ENCODE measurements at places on chromosomes 6 and 20.

DNA sequence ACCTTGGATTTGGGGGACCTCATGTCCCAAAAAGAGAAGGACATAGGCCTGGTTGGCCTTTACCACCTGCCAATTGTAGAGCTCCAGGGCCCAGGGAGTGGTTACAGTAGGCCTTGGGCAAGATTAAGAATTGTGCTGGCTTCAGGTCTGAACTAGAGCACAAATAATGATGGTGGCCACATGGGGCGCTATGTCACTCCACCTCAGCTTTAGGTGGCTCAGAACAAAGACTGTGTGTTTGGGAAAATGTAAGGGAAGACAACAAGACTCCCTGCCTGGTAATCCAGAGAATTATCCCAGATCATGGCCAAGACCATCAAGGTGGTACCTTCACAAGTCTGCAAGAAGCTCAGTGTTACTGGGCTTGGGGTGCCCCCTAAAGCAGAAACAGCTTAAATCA is 224.9 kb upstream of the OPRM1 start:
- no peak for DNase-seq

DNA sequence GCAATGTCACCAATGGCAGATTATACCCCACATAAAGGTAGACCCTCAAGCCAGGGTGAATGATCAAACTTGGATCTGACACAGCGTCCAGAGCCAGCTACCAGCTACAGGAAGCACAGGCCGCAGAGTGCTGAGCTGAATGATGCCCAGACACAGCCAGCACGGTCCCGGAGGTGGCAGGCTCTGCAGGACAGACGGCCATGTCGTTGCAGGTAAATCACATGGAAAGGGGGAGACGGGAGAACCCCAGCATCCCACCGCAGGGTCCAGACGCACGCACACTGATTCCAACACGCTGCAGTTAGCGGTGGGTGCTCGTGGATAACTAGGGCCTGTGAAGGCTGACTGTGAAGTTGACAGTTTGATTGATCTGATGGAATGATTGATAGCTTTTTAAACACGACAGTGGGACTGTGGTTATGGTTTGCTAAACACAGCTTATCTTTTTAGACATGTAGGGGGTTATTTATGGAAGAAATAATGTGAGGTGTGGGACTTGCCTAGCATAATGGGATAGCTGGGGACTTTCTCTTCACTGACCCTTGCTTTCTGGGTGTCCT is 228.5 kb downstream of the ERMARD start:
- no peak for DNase-seq

DNA sequence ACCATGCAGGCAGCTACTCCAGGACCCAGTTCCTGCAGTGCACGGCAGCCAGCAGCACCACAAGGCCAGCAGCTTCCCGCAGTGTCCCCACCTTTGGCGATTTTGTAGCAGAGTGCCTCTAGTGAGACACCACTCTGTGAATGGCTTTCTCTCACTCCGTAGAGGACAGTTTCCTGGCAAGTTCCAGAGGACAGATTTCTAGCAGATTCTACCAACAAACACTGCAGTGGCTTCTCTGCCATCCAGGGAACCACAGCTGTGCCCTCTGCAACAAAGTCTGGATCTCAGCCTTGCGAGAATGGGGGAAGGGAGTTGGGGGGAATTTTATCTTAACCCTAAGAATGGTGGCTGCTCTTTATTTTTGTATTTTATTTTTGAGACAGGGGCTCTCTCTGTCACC is 28.7 kb downstream of the SNHG17 start:
- DNase-seq = no peak

DNA sequence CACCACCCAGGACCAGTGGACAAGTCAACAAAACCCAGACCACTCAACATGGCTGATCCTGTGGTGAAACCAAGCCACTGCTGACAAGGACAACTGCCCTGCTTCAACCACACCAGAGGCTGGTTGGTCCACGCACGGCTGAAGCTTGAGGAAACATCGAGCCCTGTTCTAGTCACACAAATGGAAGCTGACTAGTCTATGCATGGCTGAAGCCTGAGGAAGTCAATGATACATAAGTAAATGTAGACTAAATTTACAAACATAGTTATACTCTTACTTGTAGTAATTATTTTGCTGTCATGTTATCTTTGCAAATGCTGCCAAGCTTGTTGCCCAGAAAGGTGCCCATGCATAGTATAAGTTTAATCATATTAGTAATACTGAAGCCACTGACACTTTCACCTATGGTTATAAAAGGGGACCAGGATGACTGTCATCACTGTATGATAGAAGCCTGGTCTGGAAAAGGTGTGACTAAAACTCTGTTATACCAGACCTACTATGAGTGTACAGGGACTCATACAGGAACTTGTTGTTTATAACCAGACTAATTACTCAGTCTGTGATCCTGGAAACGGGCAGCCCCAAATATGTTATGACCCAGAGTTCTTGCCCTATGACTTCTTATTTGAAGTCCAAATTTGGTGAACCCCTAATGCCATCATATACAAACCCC is 5.6 kb downstream of the IL22RA2 start:
- DNase-seq = no peak

DNA sequence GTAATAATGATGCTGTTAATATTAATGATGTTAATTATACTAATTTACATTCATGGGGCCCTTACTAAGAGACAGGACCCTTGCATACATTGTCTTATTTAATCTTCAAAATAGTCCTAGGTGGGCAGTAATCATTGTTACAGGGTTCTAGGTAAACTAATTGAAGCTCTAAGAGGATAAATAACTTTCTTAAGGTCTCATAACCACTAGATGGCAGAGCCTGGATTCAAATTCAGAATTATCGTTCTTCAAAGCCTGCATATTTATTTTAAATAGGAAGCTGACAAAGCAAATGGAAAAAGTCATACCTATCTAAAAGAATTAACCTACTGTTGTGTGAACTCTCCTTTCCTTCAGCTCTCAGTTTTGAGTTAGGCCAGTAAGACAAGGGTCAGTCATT is 23.5 kb downstream of the PTCHD4 start:
- no peak for DNase-seq

DNA sequence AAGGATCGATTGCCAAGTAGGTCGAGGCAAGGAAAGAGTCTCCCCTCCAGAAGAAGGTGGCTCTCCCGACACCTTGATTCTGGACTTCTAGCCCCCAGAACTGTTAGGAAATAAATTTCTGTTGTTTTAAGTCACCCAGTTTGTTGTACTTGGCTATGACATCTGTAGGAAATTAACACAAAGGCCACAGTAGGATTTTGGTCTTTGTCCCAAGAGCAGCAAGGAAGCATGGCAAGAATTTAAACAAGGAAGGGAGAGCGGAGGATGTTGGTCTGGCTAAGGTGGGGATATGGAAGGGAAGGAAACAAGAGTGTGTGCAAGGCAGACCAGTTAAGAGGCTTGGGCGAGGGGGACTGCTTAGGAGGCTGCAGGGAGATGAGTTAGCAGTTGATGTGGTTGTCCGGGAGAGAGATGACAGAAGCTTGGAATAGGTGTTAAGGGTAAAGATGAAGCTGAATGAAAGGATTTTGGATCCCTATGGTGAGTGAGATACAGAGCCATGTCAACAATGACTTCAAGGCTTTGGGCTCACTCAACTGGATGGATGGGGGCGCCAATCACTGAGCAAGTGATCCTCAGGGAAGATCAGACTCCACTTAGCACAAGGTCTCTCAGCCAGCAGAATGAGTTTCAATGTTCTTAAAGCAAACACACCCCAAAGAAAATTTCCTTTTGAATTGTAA is 140.5 kb upstream of the ZNF217 start:
- no peak for DNase-seq

- DNase-seq = no peak
Observed at GRCh38 chr6:15744818-15745402, 82.1 kb upstream of the DTNBP1 start.

- no peak for DNase-seq
Observed at GRCh38 chr6:138211048-138211581, 7.2 kb downstream of the PBOV1 start.

DNA sequence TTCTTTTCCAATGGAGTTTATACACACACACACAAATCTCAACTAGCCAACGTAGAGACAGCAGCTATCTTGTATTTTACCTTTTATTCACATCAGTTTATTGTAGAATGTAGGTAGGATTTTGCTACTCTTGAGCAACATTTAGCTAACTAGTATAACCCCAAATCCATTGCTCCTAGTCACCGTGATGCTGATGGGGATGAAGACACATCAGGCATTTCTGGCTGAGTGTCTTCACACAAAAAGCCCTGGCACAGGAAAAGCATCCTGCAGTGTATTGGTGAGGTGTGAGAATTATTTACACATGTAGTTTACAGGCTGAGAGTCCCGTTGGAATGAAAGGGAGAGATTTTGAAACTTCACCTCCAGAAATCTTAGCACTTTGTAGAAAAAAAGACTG is 65.9 kb upstream of the FBXL4 start:
- no peak for DNase-seq
